ENCODE measurements at places on chromosomes 5 and 9.
A peak's percentile ranks its signal among the peaks of the same experiment; 100 is the strongest.

DNA sequence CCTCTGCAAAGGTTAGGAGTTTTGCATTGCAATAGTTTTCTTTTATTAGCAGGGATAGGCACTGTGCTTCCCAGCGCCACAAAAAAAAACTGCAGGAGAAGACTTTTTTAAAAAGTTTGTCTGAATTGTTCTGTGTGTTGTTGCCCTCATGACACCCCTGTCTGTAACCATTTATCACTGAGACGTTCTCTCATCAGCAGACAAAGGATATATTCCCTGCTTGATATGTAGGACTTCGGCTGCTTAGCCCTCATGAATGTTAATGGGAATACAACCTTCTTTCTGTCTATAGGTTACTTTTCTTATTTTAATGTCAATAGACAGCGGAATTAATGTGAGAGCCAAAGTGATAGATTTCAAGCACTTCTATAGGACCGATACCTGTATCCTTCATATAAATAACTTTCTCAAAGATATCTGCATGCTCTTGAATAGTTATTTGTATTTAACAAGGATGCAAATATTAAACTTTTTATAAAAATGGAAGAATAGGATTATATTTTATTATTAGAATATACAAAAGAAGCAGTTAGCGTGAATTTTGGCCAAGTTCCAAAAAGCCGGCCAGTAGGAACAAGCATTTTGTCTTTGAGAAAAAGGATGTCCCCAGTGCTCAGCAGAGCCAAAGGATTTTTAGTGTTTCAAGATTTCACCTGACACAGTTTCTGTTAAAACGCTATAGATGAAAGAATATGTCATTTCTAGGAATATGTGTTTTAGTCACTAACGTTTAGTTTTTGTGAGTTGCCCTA, 1.5 kb upstream of the LYSMD3 start:
- DNase-seq = no peak

DNA sequence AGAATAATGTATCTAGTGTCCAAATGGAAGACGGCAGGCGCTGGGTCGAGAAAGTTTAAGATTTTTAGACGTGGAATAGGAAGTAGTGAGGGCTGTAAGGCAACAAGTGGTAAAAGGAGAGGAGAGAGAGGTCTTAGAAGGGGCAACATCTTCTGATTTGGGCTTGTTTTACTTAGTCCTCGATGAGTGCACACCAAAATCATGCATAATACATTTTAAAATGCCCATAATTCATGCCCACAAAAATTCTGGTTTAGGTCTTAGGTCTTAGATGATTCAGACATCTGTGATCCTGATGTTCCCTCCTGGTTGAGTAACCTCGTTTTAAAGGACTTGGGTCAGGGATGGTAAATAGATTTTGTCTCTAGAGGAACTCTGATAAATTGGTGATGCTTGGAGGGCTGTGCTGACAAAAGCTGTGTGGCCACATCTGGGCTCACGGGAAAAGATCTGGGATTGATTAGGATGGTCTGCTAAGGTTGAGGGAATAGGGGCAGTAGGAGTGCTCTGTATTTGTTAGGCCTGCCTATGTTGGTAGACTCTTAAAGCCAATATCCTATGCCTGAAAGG, 476.3 kb downstream of the CCDC171 start:
- no peak for DNase-seq

DNA sequence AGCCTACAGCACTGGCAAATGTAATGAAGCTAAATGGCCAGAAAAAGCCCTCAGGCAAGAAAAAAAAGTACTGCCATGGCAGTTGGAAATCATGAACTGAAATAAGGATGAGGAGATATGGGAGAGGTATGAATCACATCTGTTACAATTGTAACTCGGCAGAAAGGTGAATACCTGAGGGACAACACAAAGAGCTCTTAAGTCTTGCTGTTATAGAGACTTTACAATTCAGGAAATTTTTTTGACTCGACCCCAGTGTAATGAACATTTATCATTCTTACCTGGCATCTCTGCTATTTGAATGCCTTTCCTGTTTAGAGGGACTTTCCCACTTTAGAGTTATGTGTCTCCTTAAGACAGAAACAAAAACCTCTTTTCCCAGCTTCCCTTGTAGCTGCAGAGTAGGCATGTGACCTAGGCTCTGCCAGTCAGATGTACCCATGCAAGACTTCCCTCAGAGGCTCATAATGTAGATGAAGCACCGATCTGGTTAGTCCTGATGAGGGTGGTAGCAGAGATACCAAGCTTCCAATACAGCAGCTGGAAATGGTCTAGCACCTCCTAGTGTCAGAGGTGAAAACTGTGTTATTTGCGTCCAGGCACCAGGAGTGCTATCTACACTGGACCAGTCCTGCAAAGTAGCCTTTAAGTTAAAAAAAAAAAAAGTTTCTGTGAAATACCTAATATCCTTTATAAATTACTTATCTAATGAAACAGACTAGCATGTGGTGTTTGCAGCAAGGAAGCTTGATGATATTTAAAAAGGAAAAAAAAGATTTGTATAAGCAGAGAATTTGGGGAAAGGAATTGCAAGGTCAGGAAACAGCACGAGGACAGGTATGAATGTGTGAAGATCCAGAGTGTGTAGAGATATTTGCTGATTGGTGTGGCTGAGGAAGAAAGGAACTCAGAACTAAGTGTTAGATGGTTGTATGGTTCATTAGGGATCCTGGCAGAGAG, 146.9 kb upstream of the SLC1A3 start:
- no peak for DNase-seq

DNA sequence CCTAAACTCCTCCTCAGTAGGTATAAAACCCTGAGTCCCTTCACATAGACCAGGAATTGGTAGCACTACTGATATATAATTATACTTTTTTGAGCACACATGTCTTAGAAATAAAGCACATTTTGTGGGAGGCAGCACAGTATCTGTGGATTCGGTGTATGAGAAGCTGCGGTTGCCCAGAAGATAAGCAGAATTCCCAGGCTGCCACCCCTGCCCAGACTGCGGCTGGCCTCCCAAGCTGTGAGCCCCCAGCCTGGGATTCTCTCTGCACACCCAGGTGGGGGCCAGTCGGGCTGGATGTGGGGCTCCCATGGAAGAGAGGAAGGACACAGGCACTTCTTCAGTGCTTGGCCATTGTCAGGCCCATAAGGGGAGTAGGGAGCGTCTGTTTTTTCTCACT, 25.6 kb upstream of the ANGPTL2 start:
- DNase-seq = no peak

DNA sequence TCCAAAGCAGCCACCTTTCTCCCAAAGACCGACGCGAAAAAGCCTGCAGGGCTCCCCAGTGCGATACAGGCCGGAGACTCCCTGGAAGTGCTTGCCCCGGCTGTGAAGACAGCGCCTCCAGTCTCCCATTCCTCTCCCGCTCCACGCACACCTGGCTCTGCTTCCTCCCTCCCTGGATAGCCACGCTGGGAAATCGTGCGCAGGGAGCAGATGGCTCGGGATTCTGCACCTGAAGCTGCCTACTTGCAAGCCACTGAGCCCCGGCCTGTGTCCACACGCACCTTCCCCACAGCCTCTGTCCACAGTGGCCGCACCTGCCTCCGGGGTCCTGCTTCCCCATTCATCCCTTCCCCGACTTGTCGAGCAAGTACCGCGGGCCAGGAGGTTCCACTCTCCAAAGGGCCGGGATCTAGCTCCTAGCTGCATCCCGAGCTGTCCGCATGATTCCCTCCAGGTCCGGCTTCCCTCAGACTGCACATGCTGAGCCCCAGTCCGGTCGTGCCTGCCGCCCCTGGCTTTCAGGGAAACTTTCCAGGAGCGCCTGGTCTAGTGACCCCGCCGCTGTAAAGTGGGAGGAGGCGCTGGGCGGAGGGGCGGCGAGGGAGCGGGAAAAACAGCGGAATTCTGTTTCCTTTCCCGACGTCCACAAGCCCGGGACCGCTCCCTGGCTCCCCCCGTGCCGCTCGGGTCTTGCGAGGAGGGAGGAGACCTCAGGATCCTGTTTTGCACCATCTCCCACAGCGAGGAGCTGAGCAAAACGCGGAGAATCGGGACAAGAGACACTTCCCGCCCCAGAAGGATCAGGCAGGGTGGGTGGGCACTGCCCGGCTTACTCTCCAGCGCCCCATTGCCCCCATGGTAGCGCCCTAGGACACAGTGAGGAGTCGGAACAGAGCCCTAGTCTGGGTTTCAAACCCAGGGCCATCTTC, 2.0 kb downstream of the SEMA6A start:
- DNase-seq = no peak

GRCh38 chr5:11386398-11386797, 517.8 kb downstream of the CTNND2 start:
- DNase-seq = no peak

DNA sequence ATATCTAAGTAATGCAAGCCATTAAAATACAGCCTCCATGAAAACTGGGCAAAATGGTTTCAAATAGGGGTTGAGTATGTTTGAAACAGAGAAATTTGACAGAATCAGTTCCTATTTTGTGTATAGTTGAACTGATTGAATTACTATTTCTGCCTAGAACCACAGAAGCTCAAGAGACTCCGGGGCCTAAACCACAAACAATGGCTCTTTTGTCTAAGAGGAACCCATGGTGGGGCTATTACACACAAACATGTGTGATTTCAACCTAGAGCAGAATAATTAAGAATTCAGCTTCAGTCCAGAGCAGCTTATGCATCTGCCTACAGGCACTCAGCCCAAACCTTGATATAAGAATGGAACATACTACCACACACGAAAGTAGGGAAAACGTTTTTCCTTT, 171.2 kb upstream of the MPDZ start:
- DNase-seq = no peak

DNA sequence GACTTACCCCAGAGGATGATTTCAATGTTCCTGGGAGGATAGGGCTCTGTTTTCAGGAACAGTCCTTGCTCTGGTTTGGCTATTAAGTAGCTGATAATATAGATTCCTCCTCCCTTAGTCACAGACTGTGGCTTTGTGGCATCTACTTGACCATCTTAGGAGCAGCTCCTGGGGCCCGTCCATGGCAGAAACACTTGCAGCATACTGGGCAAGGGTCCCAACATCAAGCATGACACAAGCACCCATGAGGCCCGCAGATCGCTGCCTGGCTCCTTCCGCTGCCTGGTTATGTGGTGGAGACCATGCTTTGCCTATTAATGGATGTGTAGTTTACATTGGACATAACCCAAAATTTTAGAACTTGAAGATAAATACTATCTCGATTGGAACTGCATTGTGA, 170.1 kb downstream of the ICE1 start:
- DNase-seq = no peak

- DNase-seq = no peak
Observed at GRCh38 chr5:14143841-14144585, 871 bp downstream of the TRIO start.

DNA sequence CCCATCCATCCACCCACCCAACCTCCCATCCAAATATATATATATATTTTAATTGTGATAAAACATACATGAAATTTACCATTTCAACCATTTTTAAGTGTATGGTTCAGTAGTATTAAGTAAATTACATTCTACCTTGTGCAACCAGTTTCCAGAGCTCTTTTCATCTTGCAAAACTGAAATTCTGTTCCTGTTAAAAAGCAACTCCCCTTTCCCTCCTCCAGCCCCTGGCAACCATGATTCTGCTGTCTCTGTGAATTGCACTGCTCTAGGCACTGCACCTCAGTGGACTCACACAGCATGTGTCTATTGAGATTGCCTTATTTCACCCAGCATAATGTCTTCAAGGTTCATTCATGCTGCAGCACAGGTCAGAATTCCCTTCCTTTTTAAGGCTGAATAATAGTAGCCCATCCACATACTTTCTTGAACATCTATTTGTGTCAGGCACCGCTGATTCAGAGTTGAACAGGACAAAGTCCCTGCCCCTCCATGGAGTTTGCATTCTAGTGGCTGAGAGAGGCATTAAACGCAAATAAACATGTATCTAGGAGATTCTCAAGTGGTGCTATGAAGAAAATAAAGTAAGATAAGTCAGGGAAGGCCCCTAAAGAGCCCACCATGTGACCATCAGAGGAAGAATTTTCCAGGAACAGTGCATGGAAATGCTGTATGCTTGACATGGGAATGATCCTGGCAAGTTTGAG, 24.0 kb downstream of the CSF1R start:
- DNase-seq = no peak

- no peak for DNase-seq
Observed at GRCh38 chr5:37375091-37375490, 4.0 kb upstream of the WDR70 start.

DNA sequence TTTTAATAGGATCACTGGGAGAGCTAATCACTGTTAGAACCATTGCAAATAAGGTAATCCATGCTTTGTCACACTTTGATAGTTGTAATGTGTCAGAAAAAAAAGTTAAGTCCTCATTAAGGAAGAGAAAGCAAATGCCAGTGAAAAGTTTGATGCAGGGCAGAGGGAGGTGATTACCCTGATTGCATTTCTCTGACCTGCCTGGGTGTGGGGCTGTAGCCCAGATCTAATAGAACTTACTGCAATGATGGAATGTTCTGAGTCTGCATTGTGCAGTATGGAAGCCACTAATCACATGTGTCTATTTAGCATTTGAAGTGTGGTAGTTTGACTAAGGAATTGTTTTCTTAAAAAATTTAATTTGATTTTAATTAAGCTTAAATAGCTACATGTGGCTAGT, 202.7 kb downstream of the ATP10B start:
- DNase-seq = peak; percentile 7

DNA sequence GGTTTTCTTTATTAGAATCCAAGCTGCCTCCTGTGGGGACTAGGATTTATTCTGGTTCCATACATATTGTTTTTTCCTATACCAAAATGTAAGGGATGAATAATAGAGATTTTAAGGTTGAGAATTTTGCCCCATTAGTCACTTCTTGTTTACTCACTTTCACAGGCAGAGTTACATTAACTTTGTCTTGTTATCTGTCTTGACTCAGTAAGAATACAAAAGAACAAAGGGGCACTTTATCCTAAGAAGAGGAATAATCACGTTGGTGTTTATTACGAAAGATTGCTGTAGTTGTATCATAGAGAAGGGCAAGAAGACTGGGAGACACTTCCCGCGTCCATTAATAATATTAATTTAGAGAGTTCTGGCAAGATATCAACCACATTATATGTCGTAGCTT, 599.7 kb upstream of the FTMT start:
- peak; percentile 2 for DNase-seq
